Nucleus accumbens (tissue), 56 donors: ENCODE measurements at places on chromosomes 2 and 18.

DNA sequence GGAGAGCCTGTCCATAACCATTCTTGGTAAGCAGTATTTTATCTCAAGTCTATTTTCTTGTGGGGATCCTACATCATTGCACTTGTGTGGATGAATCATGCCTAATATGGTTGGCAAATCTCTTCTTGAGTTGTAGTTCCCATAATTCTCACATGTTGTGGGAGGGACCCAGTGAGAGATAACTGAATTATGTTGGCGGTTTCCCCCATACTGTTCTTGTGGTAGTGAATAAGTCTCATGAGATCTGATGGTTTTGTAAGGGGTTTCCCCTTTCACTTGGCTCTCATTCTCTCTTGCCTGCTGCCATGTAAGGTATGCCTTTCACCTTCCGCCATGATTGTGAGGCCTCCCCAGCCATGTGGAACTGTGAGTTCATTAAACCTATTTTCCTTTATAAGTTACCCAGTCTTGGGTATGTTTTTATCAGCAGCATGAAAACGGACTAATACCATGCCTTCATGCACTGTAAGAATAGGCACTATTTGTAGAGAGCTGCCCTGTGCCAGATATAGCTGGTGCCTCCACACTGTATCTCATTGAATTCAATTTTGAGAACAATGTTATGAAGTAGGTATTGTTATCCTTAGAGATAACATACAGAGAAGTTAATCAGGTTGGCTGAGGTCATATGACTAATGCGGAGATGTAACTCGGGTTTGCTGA is 148.3 kb downstream of the PLCL1 start:
- DNase-seq: no peak

DNA sequence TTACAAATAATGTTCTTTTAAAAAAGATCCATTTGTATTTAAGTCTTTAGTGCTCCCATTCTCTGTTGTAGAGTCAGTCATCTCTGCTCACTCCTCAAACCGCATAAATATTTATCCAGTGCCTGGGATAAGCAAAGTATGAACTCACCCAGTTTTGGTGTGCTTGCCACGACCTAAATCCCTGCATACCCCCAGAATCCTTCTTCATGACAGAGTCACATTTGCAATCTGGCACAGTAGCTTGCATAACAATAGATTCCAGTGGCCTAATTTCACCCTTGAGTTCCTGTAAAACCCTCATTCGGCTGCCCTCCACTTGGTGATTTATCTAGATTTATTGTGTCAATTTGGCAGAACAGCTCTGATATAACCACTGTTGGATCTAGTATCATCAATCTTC is 92.9 kb downstream of the DTNA start:
- DNase-seq: no peak

DNA sequence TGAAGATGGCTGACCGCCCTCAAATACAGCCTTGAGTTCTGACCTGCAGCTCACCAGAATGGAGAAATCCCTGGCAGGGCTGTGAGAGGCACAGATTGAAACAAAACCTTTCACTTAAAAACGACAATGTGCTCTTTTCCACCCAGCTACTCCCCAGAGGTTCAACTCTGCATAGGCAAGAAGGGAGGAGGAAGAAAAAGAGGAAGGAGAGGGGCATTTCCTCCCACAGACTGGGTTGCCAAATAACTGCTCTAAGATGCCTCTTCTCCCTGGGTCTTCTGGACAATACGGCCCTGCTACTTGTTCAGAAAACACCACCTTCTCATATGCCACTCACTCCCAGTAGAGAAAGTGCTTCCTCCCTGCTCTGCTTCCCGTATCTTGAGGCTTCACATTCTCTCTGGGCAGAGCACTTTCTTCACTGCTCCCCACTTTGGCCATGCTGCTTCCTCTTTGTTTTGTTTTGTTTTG is 136.4 kb upstream of the SLC1A4 start:
- DNase-seq: no peak

DNA sequence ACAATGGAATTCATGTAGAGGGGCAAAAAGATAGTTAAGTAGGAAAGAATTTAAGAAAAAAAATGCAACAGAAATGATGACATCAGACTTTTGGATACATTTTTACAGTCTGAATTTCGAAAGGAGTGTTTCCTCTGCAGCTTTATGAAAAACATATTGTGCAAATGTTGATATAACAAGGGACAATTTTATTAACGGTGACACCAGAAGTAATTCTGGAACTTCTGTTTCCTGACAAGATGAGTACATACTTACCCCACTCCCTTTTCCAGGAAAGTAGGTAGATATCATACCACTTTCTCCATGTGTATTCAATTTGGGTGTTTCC is 369.6 kb downstream of the FBXO15 start:
- DNase-seq: no peak

- no peak for DNase-seq
Measured at GRCh38 chr2:241014764-241015163, 16.3 kb downstream of the SNED1 start.

DNA sequence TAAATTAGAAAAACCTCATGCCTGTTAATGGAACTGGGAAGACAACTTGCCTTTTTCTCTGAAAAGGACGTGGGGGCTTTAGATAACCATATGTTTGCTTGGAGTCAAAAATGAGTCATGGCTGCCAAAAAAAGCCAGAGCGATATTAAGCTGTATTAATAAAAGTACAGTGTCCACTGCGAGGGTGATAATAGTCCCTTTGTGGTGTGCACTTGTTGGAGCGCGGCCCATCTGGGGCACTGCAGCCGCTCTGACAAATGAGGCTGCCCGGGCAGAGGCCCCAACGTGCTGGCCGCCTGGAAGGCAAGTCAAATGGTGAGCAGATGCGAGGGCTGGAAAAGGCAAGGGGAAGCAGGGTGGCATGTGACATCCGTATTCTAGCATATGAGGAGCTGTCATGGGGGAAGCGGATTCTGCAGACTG is 103.3 kb upstream of the NCK2 start:
- peak; percentile 82 for DNase-seq

- no peak for DNase-seq
Measured at GRCh38 chr2:149679286-149679685, 91.7 kb upstream of the MMADHC start.

DNA sequence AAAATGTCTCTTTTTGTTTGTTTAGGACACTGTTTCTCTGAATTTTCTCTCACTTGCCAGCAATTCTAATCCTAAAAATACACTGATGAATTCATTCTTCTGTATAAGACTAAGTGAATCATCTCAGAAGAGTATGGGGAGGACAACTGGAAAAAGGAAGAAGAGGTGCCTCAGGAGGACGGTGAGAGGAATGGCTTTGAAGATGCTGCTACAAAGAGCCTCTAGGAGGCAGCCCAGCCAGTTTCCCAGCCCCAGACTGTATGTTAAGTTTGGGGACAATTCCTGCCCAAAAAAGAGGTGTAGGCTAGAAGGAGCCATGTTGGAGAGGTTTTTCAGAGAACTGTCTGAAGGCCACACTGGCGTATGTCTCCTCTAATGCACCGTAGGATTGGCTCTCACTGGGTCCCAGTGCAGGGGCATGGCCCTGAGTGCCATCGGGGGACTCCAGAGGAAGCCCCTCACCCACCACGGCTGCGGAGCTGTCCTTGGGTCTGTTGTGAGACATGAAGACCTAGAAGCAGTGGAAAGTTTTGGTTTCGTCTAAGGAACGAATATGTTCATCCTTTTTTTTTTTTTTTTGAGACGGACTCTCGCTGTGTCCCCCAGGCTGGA is 3.1 kb upstream of the SDC1 start:
- DNase-seq: no peak

DNA sequence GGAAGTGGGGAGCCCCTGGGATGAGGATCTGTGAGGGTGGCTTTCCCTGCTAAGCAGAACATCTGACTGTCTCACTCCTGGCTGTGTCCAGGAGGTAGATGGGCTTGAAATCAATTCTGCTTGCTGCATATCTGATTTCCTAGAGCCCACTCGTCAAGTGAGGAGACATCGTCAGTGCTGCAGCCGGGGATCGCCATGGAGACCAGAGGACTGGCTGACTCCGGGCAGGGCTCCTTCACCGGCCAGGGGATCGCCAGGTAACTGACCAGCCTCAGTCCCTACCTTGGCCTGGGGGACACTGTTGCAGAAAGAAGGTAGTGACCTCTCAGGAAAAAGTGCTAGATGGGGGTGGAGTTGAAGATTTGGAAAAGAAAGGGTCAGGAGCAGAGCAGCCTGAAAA is 31.3 kb downstream of the CNGA3 start:
- DNase-seq: no peak
